ENCODE measurements at places on chromosomes 4 and X.

DNA sequence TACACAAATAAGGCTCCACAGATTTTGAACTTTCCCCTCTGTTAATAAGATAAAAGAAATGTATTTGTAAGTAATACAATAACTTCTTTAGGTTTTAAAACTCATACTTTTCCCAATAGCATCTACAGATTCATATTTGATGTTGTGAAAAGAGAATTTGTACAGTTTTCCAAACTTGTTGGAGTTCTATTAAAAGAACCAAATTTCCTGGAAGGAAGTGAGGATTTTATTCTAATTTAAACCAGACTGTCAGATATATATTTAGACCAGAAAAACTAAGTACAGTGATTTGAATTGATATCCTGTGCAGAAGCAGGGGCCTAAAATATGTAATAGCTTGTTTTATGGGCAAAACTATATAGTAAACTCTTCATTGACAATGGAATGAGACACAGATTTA, 53.7 kb downstream of the NAA11 start:
- no peak for DNase-seq

GRCh38 chr4:17309567-17310268, 202.2 kb downstream of the QDPR start:
- peak; percentile 54 for DNase-seq

DNA sequence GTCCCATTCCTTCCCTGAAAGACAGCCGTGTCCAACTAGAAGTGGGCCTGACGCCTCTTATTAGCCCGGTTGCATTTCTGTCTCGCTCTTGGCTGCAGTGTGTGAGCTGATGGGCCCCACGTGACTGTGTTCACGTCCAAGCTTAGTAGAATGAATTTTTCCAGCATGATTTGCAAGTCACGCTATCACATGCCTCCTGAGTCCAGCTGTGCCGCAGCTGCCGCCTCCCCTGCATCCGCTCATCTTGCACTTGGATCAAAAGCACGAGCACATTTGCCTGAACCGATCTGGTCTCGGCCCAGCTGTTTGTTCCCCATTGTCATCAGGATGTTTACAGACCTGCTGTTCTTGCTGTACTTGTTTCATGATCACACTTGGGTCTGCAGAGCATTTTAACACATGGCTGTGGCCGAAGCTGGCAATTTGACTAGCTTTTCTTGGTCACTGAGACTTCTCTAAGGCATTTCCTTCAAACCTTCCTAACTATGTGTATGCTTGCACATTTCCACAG, 126.5 kb downstream of the KIT start:
- peak; percentile 92 for DNase-seq

DNA sequence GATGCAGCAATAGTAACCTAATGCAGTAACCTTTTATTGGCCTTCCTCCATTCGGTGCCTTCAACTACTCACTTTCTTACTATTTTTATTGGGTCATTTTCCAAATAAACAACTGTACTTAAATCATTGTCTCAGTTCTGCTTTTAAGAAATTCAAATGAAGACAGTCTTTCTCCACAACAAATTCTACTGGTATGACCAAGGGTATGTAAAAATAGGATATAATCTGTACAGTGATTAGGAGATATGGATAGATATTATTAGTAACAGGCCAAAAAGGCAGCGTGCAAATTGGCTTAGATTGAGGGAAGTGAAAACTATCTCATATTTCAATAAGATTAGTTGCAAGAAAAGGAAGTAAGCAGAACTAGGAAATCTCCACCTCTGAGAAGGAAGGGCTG, 177.4 kb upstream of the PPP1R2C start:
- no peak for DNase-seq

- no peak for DNase-seq
Observed at GRCh38 chr4:116343809-116344208, 741.6 kb downstream of the TRAM1L1 start.

All from EL (cell line).